Myometrial cell (primary cell): ENCODE measurements at places on chromosomes 2 and 18. TPM values are rescaled to one million over a fixed set of nuclear protein-coding genes. Genes with fewer than 3 reads are reported as not detected.

IL36B gene
- total RNA-seq: not detected in 2 replicates

PPM1G gene
- 100 and 113 TPM in 2 replicates for total RNA-seq

OSR1 gene
- total RNA-seq: 2.3 and 2.9 TPM in 2 replicates

TFCP2L1 gene
- total RNA-seq: not detected in 2 replicates

CRACDL gene
- total RNA-seq: not detected in 2 replicates

MYL1 gene
- total RNA-seq: not detected in 2 replicates

CPLX4 gene
- total RNA-seq: not detected in 2 replicates

GRHL1 gene
- under 0.01 TPM in 1 of 2 replicates, not detected in the other for total RNA-seq

NOSTRIN gene
- 0.18 and 0.29 TPM in 2 replicates for total RNA-seq
